ENCODE measurements at places on chromosomes 6 and 20.

- DNase-seq: no peak
Observed at GRCh38 chr6:89853068-89853467, 23.4 kb downstream of the CASP8AP2 start.

DNA sequence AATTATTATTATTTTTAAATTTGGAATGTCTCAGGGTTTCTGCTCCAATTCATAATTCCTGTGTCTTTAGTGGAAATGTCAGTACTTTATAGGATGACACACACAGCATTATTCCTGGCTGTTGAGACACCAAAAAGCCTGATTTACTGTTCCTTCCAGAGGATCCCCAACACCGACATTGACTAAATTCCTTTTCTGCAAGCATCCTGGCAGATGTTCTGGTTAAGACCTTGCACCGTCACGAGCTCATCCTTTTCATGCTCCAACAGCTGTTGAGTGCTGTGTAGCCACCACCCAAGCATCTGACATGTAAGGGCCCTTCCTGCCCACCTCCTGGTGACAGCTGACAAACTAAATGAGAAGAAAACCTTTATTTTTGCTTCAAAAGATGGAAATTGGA, 284.3 kb upstream of the SULF2 start:
- no peak for DNase-seq

- DNase-seq: no peak
Observed at GRCh38 chr20:62448038-62448437, 20.7 kb upstream of the RBBP8NL start.

DNA sequence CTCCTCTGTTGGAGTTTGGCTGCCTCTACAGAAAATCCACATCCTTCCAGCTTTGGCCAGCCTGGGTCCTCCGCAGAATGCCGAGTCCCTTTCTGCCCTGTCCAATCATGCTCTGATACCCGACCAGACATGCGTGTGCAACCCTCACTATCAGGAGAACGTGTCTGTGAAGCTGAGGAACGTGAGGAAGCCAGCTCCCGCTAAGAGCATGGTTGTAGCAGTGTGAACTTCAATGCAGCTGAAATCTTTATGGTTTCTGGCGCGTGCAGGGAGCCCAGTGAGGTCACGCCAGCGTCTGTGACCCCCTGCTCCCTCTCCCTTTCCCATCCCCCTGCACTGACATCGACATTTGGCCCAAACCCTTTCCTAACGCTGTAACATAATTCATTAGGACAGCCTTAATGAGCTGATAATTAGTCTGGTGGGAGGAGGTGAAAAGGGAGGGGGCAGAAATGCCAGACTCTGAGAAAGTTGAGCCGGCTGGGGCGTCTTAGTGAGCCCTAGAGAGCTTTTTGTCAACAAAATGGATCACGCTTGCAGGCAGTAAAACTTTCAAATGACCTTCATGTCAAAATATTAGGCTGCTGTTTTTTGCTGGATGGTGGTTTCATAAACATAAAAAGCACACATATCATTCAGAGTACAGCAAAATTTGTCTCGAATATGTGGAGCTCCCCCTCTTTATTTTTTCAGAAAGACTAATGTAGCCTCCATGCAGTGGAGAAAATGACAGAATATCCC, 423.3 kb downstream of the QKI start:
- DNase-seq: no peak

- DNase-seq: no peak
Observed at GRCh38 chr6:26272171-26272637, 92.8 kb upstream of the BTN3A2 start.

- no peak for DNase-seq
Observed at GRCh38 chr6:113672491-113673149, 184.5 kb upstream of the MARCKS start.

- no peak for DNase-seq
Observed at GRCh38 chr20:10332656-10333415, 101.2 kb downstream of the MKKS start.
